Mammary microvascular endothelial cell (primary cell): ENCODE measurements at places on chromosomes 1 and 21. TPM values are rescaled to one million over a fixed set of nuclear protein-coding genes. Genes with fewer than 3 reads are reported as not detected.

Gene AMPD1
- total RNA-seq, result not detected in 2 replicates

Gene HTR6
- total RNA-seq, result not detected in 2 replicates

Gene FMO1
- not detected in 2 replicates for total RNA-seq

Gene ENAH
- total RNA-seq, result 45.1 and 47.0 TPM in 2 replicates

Gene ASCL5
- total RNA-seq, result not detected in 2 replicates

Gene PGLYRP4
- total RNA-seq, result not detected in 2 replicates

Gene ZNF695
- total RNA-seq, result 2.0 and 4.4 TPM in 2 replicates
